ENCODE measurements at places on chromosomes 4 and X. TPM values are rescaled to one million over a fixed set of nuclear protein-coding genes. Genes with fewer than 3 reads are reported as not detected.

NEUROG2 gene
- not detected for total RNA-seq

HSFX1 gene
- total RNA-seq = 0.93 TPM

MAGEB1 gene
- not detected for total RNA-seq

PAGE5 gene
- total RNA-seq = not detected

GPR78 gene
- total RNA-seq = 0.07 TPM

FAM53A gene
- total RNA-seq = 1.1 TPM

XAGE2 gene
- total RNA-seq = not detected

EDNRA gene
- total RNA-seq = 8.8 TPM

RBM46 gene
- 0.34 TPM for total RNA-seq

MAP3K15 gene
- total RNA-seq = not detected

Measured in nasal cavity respiratory epithelium epithelial cell of viscerocranial mucosa (primary cell).